ENCODE measurements at places on chromosomes 6 and 20. TPM values are rescaled to one million over a fixed set of nuclear protein-coding genes. Genes with fewer than 3 reads are reported as not detected.

The AURKA gene
- 3.2 TPM for total RNA-seq

The NEU1 gene
- 65.6 TPM for total RNA-seq

The CST1 gene
- not detected for total RNA-seq

The RSPO4 gene
- total RNA-seq = not detected

The NUS1 gene
- total RNA-seq = 15.1 TPM

The MOXD1 gene
- 27.5 TPM for total RNA-seq

The GLP1R gene
- total RNA-seq = not detected

The NMBR gene
- not detected for total RNA-seq

The IRAK1BP1 gene
- total RNA-seq = 1.3 TPM

The EZR gene
- 46.0 TPM for total RNA-seq

The GPR6 gene
- total RNA-seq = not detected

The MATN4 gene
- not detected for total RNA-seq

The FOXF2 gene
- total RNA-seq = 4.5 TPM

The LY6G6D gene
- not detected for total RNA-seq

The LBP gene
- not detected for total RNA-seq

The CLDN20 gene
- total RNA-seq = not detected

The PERP gene
- total RNA-seq = 20.2 TPM

The PNRC1 gene
- total RNA-seq = 231 TPM

The ZBTB46 gene
- total RNA-seq = 3.4 TPM

The TRIM31 gene
- total RNA-seq = not detected

The EEF1A2 gene
- 0.09 TPM for total RNA-seq

The SUMO4 gene
- not detected for total RNA-seq

The OLIG3 gene
- not detected for total RNA-seq

The SLC32A1 gene
- total RNA-seq = not detected

The MAFB gene
- 1.1 TPM for total RNA-seq

The NOL4L gene
- 11.2 TPM for total RNA-seq

The SLC35D3 gene
- total RNA-seq = not detected

The CYB5R4 gene
- 0.94 TPM for total RNA-seq

The SMIM29 gene
- 27.2 TPM for total RNA-seq

The PRRT1 gene
- 0.85 TPM for total RNA-seq

All from pericardium fibroblast (primary cell).